Inflammatory macrophage treated with lipopolysaccharide for 1 hour (primary cell): ENCODE measurements at places on chromosomes 2 and 18.

DNA sequence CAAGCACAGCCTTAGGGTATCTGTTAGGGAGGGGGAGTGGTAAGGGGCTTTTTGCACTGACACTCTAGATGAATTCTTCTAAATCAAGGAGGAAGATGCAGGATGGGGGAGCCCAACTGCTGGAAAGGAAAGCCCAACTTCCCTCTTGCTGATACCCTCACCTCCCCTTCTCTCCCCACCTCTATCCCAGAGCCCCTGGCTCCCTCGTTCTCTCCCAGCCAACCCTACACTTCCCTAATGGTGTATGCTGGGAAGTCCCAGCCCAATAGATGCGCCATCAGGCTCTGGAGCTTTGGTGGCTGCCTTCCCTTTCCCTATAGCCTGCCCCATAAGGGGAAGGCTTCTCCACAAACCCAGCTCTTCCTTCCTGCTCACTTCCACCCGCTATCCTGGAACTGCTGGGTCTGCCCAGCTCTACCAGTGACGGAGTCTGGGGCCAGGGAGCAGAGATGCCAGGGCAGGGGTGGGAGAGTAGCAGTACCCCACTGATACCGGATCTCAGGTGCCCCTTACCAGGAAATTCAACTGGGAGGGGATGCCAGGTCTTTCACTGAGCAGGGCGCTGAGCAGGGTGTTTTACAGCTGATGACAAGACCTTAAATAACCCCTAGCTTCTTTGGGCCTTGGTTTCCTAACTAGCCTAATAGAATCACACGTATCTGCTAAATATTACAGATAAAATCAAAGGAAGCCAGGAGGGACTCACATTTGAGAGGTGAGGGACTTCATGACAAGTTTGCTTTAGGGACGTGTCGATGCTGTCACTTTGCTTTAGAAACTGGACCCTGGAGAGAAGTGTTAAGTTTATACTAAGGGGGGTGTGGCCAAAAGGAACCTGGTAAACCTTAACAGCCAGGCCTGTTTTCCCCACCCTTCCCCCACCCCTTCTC, 82.6 kb downstream of the DNMT3A start:
- no peak for DNase-seq

GRCh38 chr2:64391424-64391823, 62.5 kb upstream of the LGALSL start:
- DNase-seq, result peak; percentile 99

GRCh38 chr2:179340678-179341077, 76.0 kb upstream of the SESTD1 start:
- peak; percentile 35 for DNase-seq

GRCh38 chr18:35810520-35810919, 162.0 kb upstream of the RMP24 start:
- DNase-seq, result peak; percentile 57

- no peak for DNase-seq
These were observed 92.0 kb upstream of the BOD1L2 start for GRCh38 chr18:57054891-57055290.

DNA sequence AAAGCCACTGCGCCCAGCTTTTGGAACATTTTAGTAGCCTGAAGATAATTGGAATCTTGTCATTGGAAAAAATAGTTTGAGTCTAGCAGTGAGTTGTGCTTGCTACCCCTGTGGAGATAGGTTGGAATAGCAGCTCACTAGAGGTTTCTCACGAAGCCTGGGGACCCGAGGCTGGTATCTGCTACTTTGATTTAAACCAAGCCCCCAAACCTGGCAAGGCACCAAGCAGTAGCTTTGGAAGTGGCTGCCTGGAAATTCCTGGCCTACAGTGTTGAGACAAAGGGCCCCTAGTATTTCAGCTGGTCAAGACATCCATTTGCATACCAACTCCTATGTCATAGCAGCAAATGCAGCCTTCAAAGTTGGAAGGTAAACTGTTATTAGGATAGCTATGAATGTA, 42.1 kb downstream of the NOP58 start:
- DNase-seq, result no peak

DNA sequence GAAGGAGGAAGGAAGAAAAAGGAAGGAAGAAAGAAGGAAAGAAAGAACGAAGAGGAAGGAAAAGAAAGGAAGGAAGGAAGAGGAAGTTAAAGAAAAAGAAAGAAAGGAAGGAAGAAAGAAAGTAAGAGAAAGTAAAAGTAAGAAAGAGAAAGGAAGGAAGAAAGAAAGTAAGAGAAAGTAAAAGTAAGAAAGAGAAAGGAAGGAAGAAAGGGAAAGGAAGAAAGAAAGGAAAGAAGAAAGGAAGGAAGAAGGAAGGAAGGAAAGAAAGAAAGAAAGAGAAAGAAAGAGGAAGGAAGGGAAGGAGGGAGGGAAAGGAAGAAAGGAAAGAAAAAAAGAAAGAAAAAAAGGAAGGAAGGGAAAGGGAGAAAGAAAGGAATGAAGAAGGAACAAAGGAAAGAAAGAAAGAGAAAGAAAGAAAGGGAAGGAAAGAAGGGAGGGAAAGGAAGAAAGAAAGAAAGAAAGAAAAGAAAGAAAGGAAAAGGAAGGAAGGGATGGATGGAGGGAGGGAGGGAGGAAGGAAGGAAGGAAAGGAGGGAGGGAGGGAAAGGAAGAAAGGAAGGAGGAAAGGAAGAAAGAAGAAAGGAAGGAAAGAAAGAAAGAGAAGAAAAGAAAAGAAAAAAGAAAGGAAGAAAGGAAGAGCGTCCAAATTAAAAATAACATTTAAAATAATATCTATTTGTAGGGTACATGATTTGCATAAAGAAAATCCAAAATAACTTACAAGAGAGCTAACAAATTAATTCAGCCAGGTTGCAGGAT, 827.9 kb downstream of the TSN start:
- DNase-seq, result no peak

DNA sequence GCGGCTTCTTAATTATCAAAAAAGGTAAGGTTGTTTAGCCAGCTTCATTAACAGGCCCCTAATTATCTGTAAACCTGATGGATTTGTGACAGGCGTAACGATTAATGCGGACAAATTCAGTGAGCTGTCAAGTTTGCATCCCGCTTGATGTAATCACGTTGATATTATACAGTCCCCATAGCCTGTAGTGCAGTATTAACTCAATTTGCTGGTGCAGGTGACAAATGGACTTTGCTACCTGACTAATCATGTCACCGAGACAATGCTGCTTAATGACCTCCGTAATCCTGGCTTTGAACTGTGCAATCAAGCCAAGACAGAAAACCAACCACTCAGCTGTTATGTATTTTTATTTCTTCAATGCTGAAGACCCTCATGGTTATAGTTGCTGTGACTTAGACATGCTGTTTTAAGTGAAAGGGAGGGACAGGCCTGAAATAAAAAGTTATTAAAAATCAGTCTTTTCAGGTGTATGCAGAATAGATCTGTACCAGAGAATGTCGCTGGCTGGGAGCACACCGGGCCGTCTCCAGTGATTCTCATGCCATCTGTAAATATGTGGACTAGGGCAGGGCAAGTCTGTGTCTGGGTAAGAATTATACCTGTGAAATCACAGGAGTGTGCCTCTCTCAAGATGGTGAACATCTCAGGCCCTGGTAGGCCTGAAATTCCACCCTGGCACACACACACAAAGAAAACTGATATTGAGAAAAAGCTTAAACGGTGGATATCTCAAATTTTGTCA, 4.3 kb downstream of the TSHZ1 start:
- DNase-seq, result no peak

DNA sequence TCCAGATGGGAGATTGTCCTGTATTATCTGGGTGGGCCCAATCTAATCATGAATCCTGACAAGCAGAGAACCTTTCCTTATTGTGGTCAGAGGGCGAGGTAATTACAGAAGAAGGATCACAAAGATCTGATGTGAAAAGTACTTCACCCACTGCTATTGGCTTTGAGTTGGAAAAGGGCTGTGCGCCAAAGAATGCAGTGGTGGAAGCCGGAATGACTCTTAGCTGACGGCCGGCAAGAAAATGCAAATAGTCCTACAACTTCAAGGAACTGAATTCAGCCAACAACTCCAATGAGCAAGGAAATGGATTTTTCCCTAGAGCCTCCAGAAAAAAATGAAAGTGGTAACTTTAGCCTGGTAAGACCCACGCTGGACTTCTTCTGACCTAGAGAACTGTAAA, 67.3 kb downstream of the CTNNA2 start:
- DNase-seq, result no peak

GRCh38 chr18:52409727-52410126, 69.7 kb downstream of the DCC start:
- no peak for DNase-seq

DNA sequence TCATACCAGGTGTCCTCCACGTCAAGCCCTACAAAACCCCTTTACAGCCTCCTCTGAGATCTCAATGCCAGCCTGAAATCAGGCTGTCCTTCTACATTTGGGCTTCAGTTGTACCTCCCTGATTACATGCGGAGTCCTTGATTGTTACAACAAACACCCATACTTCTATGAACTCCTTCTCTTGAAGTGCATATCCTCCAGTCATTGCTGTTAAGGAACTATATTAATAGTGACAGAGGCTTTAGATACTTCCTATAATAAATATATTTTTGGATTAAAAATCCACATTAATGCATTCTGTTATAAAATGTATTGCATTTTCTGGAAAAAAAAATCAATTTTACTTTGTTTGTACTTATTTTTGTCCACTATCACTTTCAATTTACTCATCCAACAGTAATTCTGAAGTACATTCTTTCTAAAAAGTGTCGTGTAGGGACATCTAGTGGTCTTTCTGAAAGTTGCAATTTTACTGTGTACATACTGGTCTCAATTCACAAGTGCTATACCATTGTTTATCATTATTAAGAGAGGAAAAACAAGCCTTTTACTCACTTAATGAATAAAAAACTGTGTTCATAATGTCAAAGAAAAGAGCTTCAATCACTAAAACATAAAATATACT, 316.4 kb downstream of the DSEL start:
- DNase-seq, result peak; percentile 44

DNA sequence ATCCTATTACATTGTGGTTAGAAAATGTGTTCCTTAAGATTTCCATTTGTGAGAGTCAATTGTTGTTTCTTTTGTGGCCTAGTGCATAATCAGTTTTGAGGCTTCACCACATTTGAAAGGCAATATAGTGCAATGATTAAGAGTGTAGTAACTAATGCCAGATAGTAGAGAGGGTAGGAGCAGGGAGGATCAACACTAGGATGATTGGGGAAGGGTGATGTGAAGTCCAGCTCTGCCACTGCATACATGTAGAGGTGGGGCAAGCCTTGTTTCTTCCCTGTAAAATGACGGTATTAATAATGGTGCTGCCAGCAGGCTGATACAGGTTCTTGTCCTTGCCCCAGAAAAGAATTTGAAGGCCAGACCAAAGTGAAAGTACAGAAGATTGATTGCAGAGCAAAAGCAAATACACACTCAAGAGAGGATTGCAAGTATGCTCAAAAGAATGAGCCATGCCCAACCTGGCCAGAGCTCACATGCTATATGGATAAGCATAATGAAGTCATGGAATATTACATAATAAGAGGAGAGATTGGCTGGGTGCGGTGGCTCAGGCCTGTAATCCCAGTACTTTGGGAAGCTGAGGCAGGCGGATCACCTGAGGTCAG, 8.0 kb downstream of the SP100 start:
- no peak for DNase-seq

DNA sequence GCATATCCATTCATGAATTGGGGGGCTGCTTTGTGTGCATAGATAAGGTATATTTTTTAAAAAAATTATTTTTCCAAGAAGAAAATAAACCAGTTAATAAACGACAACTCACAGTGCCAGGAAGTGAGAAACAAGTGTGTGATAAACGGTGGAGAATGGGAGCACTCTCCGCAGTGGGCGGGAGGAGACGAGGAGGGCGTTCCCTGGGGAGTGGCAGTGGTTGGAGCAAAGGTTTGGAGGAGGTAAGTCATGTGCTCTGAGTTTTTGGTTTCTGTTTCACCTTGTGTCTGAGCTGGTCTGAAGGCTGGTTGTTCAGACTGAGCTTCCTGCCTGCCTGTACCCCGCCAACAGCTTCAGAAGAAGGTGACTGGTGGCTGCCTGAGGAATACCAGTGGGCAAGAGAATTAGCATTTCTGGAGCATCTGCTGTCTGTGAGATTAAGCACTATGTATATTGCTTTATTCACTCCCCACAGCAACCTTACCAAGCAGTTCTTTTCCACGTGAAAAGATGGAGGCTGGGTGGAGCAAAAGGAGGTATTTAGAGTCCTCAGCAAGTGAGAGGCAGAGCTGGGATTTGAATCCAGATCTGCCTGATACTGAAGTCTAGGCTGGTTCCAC, 27.0 kb upstream of the CASP8 start:
- DNase-seq, result peak; percentile 94

GRCh38 chr18:6782861-6783260, 53.3 kb downstream of the ARHGAP28 start:
- no peak for DNase-seq

DNA sequence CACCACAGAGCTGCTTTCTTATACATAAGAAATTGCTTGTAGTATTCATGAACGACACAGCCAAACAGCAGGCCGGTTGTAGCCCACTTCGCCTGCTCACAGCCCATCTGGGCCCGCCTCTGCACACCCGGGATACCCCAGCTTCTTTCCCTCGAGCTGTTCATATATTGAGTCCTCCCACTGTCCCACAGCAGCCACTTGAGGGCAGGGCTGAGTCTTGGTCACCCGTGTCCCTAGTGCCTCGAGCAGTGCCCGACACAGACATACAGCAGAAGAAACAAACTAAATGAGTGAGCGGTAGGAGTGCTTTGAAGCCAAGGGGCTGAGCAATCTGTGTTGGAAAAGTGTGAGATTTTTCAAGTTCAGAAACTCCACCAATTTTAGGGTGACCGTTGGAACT, 251.4 kb downstream of the KLHL29 start:
- DNase-seq, result no peak

DNA sequence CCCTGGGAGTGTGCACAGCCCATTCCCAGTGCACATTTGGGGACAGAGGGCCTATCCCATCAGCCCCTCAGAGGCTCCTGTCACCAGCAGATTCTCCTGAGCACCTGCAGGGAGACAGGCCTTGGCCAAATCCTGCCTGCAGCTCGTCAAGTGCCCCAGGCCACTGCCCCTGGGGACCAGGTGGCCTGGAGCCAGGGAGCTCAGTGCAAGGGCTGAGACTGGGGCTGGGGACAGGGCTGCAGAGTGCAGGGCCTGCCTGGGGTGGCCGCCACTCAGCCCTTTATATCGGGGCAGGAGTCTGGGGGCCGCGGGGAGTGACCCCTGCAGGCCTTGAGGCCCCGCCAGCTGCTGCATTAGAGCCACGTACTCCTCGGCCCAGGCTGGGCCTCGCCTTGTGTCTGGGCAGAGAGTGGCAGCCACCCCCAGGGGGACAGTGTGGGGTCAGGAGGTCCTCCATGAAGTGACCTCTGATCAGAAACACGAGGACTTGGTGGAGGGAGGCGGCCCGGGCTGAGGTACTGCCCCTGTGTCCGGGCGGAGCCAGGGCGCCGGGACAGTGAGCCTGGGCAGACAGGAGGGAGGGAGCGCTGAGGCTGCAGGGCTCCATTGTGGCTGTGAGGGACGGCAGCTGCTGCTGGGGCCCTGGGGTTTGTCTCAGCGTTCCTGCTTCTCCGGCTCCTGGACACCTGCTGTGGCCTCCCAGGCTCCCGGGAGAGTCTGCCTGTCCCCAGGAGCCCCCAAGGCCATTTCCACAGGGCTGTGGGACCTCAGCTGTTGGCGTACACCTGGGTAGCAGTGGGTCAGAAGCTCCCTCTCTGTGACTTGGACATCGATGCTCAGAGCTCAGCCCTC, 24.2 kb downstream of the GPC1 start:
- no peak for DNase-seq
